Ureter (tissue), 1 donor: ENCODE measurements at places on chromosomes 6 and 20.

GRCh38 chr20:9977629-9978028 is 57.2 kb upstream of the ANKEF1 start:
- DNase-seq, result no peak

DNA sequence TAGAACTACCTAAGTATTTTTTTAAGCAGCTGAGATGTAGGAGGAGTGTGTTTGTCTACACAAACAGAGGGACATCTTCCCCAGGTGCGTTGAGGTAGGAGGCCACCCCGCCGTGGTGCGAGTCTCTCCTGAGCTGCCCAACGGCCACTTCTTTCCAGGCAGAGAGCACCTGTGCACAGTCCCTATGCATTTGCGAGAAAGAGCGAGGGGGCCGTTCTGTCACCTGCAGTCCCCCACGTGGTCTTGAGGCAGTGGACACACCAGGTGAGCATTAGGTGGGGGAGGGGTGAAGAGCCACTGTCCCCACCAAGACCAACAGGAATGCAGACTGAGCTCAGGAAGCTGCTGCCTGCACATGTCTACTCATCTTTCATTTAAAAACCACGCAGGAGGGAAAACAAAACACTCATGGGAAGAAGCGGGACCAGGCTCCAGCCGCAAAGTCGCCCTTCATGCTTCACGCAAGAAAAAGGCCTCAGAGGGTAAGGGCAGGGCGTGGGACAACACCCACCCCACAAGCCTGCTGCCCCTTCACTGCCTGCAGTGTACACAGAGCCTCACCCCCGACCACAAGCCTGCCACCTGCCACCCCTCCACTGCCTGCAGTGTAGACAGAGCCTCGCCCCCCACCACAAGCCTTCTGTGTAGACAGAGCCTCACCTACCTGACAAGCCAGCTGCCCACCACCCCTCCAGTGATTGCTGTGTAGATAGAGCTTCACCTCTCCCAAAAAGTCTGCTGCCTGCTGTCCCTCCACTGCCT is 142.0 kb downstream of the DLL1 start:
- DNase-seq, result no peak

DNA sequence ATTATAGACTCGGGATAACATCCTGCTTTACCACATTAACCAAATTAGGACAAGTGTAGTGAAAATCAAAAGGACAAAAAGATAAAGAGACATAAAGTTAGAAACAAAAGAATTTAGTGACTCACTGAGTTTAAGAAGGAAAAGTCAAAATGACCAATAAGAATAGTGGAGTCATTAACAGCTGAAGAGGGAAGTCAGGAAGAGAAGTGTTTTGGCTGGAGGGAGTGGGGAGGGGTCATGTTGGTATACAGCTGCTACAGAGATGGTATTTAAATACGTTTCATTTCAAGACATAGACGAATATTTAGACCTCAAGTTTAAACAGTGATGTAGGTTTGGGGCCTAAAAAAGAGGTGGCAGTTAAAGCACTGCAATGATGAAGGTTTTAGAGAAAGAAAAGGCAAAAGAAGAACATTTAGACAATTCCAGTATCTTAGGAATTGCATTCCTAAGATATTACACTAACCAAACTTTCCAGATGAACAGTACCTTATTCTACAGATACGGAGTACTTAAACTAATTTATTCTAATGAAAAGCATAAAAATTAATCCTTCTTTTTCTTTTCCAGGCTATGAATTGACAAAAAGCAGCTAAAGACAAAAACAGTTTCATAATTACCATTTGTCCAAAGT is 10.6 kb downstream of the FKBP5 start:
- no peak for DNase-seq

GRCh38 chr6:38141085-38141484 is 321.6 kb downstream of the ZFAND3 start:
- no peak for DNase-seq

DNA sequence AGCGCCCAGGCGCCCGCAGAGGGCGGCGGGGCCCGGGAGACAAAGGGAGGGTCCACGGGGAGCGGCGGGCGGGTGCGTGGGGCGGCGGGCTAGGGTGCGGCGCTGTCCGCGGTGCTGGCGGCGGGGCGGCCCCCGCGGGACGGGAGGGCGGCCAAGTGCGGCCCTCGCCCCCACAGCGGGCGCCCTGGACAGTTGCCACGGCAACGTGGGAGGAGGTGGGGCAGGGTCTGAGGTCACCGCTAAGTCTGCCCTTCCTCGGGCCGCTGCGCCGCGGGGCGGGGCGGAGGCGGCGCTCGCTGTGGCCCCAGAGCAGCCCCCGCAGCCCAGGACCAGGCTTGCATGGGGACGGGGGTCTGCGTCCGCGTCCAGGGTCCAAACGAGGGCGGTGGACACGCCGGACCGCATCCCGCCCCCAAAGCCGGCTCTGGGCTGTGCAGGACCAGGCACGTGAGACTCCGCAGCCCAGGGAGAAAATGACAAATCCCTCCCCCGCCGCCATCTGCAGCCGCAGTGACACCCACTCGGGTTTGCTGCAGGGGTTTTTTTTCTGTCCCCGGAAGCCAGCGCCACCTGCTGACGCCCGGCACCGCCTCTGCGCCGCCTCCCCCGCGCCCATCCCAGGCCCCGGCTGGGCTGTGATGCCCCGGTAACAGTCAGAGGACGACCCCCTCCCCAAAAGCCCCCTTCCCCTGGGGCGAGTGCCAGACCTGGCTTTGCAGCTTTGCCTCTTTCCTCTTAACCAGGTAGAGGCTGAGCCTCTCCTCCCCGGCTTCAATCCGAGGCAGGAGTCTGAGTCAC is 36.8 kb downstream of the YTHDF1 start:
- no peak for DNase-seq

GRCh38 chr20:1907586-1907985 is 12.4 kb downstream of the SIRPA start:
- no peak for DNase-seq

- no peak for DNase-seq
Observed at GRCh38 chr6:116328528-116328903, 42.2 kb upstream of the DSE start.

GRCh38 chr6:143529095-143529494 is 17.6 kb upstream of the FUCA2 start:
- no peak for DNase-seq

DNA sequence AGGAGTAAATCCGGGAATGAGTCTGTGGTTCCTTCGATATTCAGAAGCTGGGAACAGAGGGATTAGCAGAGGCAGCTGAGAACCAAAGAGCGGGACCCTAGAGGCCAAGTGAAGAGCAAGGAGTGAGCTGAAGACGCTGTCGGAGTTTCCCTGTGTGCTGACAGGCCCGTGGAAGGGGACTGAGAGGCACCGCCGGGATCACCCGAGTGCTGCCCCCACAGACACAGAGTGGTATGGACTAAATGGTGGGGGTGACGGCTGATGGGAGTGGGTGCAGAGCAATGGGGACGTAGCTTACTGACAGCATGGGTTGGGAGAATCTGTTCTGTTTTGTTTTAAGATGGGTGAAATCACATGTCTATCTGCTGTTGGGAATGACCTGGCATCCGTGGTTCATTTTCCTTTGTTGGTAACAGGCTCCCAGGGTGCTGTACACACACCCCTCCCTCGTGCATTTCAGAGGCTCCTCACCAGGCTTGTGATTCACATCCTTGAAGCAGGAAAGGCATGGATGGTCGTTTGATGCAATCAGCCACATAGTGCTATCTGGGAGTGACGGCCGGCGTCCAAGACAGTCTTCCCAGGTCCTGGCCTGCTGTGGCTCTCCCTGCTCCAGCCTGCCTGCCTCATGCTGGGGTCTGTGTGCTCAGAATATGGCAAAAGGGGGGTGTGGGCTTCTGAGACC is 97.4 kb downstream of the THBS2 start:
- peak; percentile 30 for DNase-seq

GRCh38 chr6:108417027-108417426 is 122.2 kb downstream of the AFG1L start:
- DNase-seq, result no peak

GRCh38 chr20:60238992-60239660 is 280.9 kb downstream of the CDH26 start:
- DNase-seq, result no peak
